Foreskin keratinocyte (primary cell): ENCODE measurements at places on chromosomes 4 and X. TPM values are rescaled to one million over a fixed set of nuclear protein-coding genes. Genes with fewer than 3 reads are reported as not detected.

SLITRK4 gene
- not detected in 2 replicates for total RNA-seq

BBS7 gene
- total RNA-seq = 28.1 and 29.2 TPM in 2 replicates

CXCL6 gene
- total RNA-seq = 0.82 and 0.85 TPM in 2 replicates

KCTD8 gene
- 0.18 TPM in 1 of 2 replicates, not detected in the other for total RNA-seq

EFHC2 gene
- 0.25 and 0.34 TPM in 2 replicates for total RNA-seq

GSX2 gene
- total RNA-seq = not detected in 2 replicates

TMPRSS11E gene
- total RNA-seq = 0.11 and 0.17 TPM in 2 replicates

TMSB15C gene
- total RNA-seq = 1.1 and 1.8 TPM in 2 replicates

TBX22 gene
- total RNA-seq = not detected in 2 replicates

MAGEE2 gene
- total RNA-seq = not detected in 2 replicates

CLDN34 gene
- not detected in 2 replicates for total RNA-seq

FAT4 gene
- 1.4 and 1.5 TPM in 2 replicates for total RNA-seq

SLC9B1 gene
- total RNA-seq = 0.11 and 0.20 TPM in 2 replicates

MAGED4 gene
- 3.7 and 6.0 TPM in 2 replicates for total RNA-seq

INPP4B gene
- 46.9 and 61.6 TPM in 2 replicates for total RNA-seq
